ENCODE measurements at places on chromosomes 4 and X.

- no peak for DNase-seq
Observed at GRCh38 chrX:2595258-2595657, 94.5 kb upstream of the DHRSX start.

- DNase-seq, result no peak
Observed at GRCh38 chr4:7780751-7781348, 158.8 kb downstream of the AFAP1 start.

- no peak for DNase-seq
Observed at GRCh38 chr4:165345666-165346417, 18.4 kb downstream of the MSMO1 start.

- no peak for DNase-seq
Observed at GRCh38 chr4:118340109-118340508, 12.7 kb downstream of the PRSS12 start.

- no peak for DNase-seq
Observed at GRCh38 chrX:67917421-67918010, 373.7 kb downstream of the AR start.

- DNase-seq, result no peak
Observed at GRCh38 chr4:5956285-5957021, 61.8 kb downstream of the C4orf50 start.

GRCh38 chrX:129659861-129660260 lies 5.1 kb upstream of the APLN start:
- no peak for DNase-seq

DNA sequence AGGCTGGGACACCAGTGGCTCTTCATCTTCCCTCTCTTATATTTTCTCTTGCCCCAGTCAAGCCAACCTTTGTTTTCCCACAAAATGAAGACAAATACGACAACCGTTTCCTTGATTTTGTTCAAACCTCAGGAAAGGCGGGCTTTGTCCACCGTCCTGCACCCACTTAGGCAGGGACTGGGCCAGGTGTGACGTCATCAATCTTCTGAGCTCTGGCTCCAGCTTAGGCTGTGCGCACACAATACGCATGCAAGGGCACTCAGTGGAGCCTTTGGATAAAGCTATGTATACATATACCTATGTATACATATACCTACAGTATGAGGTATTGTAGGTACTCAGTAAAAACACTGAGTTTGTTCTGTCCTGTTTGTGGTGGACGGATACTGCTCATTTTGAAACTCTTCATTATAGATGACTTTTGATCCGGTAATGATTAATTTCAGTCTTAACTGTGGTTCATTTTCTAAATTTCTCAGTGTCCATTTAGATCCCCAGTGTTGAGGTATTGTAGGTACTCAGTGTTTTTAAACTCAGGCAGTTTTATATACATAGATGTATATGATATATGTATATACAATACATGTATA lies 194.9 kb downstream of the MGST2 start:
- DNase-seq, result no peak

DNA sequence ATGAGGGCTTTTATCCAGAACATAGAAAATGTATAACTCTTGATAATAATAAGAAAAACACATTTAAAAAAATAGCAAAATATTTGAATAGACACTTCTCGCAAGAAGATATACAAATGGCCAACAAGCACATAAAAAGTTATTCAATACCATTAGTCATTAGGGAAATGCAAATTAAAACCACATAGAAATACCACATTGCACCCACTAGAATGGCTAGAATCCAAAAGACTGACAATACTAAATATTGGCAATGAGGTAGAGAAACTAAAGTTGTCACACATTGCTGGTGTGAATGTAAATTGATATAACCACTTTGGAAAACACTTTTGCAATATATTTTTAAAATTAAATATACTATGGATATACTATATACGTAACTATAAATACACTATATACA lies 754.3 kb upstream of the MAGEB2 start:
- no peak for DNase-seq

DNA sequence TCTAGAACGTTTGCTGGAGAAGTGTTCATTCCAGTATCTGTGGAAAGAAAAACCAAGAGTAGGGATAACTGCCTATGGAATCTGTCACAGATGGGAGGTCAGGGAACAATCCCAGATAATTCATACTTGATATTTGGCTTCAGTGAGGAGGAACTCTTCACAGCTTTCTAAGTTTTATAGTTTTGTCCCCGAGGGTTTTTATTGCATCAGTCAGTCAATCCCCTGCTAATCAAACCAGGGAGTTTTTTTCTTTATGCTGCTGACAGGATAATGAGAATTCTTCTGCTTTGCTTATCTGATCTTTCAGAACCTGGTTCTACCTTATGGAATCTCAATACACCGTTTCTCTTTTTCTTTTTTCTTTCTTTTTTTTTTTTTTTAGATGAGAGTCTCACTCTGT lies 633 bp upstream of the TRIML2 start:
- DNase-seq, result no peak

DNA sequence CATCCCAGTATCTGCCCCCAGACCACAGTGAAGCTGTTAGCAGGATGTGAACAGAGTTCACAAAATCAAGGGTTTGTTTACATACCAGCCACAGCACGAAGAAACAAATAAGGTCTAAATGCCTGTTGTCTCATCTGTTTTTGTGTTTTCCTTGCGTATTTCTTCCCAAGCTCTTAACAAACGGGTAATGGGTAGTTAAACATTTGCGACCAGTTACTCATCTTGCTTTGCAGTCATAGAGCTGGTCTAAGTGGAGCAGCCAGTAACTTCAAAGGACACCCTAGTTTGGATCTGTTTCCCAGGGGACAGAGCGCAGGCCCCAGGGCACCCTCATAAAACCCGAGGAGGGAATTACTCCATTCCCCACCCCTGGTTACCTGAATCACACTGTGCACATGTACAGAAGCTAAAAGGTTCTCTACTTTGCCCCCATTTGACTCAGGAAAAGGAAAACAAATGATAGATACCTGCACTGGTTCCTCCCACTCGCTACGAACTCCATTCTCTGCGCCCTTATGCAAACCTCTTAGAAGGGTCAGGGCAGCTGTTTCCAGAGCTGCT lies 68.8 kb downstream of the MAML3 start:
- no peak for DNase-seq

DNA sequence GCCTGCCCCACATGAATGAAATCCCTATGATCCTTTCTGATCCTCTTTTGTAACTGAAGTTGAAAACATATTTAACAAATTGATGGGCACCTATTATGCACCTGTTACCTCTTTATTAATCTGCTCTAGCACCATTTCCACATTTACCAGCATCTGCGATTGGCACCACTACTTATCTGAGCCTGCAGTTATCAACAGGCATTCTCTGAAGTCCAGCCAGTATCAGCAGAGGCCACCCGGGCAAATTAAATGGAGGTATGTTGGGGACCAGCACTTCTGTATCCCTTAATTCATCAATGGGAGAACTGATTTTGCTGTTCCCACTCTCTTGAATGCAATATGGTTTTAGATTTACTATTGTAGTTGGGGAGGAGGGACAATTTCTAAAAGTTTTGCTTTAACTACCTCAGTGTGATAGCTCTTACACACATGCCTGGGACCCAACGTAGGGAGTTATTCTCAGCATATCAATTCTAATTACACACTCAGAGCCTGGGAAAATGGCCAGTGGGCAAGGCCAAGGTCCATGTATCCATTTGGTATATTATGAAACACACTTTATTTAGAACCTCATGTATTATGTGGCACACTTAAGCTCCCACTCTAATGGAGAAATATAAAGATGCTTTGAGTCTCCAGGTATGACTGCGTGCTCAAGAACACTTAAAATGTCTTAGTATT lies 1927.1 kb upstream of the PCDH7 start:
- no peak for DNase-seq

GRCh38 chr4:63211776-63212479 lies 1197.3 kb downstream of the TECRL start:
- DNase-seq, result no peak

GRCh38 chr4:46994007-46994405 lies 625 bp upstream of the GABRA4 start:
- DNase-seq, result no peak

DNA sequence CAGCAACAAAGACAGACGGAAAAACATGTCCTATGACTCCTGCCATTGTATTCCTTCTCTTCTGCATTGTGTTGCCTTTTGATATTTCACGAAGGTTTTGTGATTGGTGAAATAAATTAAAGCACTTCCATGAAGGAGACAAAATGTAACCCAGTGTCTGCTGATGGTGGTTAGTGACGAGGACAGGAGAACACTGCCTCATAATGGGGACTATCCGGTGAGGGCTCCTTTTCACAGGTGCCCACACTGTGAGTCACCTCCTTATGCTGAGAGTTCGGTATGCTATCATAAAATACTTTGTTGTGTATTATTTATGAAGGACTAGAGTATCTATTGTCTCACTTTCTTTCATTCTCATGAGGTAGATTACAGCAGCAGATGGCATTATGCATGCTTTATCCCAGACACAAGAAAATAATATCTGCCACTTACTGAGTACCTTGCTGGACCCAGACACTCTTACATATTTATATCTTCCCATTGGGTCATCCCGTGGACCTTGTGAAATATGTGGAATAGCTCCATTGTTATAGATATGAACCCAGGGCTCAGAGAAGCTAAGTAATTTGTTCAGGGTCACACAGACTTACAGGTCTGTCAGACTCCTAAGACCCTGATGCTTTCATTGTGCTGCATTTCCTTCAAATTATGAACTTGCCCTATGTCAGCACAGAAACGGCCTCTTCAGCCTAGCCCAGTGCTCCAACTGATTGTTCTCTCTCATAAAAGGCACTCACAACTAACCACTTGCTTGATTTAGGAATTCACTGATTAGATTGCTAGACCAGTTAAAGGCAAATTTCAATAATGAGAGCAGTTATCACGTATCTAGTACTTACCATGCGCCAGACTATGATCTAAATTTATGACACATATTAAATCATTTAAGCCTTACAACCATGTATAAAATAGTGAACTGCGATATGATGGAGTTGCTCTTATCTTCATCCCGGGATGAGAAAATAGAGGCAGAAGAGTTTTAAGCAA lies 31.2 kb downstream of the PLS3 start:
- DNase-seq, result no peak

DNA sequence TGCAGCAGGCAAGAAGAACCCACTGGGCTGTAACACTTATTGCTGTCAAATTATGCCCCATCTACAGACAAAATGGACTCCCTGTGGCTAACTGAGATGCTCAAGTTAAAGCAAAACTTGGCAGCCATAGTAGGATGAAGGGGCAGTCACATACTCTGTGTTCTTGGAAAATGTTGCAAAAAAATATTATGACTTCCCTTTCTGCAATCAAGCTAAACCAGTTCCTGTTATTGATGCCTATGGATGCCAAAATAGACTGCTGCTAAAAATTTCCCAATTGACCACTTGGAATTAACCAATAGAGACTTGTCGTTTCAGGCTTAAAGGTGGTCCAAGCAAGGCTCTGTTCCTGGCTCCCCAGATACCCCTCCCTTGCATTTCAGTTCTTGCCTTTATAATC lies 49.5 kb downstream of the IQCM start:
- DNase-seq, result no peak

GRCh38 chr4:86963697-86964096 lies 28.9 kb downstream of the AFF1 start:
- no peak for DNase-seq

DNA sequence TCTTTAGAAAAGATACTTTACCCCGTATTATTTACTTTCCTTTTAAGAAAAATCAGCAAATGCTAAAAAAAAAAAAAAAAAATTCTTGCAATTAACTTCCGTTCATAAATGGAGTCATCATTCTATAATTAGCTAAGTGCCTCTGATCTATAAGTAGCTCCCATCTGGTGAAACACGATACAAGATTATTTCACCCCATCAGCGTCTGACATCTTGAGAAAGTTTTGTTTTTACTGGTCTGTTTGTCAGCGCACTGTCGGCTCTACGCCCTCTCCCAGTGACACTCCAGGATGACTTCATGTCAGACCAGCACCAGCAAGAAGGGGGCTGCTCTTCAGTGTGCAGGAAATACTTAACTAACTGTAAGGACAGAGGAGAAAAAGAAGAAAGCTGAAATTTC lies 108.3 kb downstream of the AFAP1 start:
- peak; percentile 50 for DNase-seq

DNA sequence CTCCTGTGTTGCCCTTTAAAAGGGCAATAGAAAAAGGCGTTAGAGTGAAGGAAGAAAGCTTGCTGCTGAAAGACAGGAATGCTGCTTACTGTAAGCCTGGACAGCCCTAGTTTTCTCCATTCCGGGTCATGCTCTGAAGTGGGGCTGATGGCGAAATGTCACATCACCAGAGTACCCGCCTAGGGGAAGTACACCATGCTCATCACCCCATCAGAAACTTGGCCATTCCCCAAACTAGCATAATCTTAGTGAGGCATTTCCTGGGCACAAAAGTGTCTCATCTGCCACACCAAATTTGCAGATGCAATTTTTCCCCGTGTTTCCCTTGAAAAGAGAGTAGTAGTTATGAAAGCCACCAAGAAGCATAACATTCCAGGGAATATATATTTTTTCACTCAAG lies 47.8 kb upstream of the CAMK2D start:
- DNase-seq, result no peak

- DNase-seq, result no peak
Observed at GRCh38 chr4:73776321-73776729, 36.0 kb downstream of the CXCL8 start.

DNA sequence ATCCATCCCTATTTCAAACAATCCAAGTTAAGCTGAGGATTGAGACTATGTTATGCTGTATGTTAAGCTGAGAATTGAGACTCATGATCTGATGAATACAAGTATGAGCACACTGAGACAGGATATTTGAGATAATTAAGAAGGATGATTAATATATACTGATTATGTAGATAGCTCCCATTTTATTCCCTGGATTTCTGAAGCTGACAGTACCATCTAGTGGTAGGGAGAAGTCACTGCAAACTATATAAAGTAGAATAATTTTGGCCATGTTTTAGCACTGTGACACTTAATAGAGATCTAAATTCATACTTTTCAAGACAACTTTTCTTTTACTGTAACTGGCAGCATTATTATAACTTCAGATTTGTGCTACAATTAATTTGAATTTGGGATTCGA lies 63.8 kb upstream of the HPRT1 start:
- DNase-seq, result no peak

DNA sequence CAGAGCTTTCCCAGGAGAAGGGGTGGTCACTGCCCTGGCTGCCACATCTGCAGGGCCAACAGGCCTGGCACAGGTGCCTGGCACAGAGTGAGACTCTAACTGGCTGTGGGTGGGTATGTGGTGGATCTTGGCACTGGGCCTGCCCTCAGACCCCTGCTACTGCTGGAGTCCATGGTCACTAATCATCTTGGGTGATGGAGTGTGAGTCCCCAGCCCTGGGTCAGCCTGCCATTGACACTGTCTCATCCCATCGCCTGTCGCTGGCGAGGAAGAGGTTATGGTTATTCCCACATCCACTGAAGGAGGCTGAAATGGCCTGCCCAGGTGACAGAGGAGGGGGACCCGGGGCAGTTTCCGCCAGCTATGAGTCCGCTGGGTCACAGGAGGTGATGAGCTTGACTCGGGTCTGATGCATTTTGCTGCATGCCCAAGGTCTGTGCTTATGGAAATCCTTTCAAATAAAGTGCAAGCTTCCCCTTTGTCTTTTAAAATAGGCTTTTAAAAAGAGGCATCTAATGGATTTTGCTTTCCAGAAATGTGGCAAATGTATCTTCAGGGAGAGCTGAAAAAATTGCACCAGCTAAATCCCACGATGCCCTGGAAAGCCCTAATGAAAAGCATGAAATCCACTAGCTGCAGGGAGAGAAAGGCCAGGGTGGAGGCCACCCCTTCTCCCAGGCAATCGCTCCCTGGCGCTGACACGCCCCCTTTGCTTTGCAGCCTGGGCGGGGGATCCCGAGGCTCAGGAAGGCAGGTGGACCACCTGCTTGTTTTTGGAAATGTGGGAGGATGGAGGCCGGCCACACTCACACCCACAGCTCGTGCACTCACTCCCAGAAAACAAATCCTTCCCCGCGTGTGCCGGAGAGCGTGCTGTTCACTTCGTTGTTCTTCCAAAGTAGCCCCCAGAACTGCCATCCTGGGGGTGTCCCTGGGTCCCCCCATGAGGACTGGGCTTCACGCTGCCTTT lies 54.9 kb downstream of the ABLIM2 start:
- no peak for DNase-seq
